ENCODE measurements at places on chromosomes 11 and 22.

DNA sequence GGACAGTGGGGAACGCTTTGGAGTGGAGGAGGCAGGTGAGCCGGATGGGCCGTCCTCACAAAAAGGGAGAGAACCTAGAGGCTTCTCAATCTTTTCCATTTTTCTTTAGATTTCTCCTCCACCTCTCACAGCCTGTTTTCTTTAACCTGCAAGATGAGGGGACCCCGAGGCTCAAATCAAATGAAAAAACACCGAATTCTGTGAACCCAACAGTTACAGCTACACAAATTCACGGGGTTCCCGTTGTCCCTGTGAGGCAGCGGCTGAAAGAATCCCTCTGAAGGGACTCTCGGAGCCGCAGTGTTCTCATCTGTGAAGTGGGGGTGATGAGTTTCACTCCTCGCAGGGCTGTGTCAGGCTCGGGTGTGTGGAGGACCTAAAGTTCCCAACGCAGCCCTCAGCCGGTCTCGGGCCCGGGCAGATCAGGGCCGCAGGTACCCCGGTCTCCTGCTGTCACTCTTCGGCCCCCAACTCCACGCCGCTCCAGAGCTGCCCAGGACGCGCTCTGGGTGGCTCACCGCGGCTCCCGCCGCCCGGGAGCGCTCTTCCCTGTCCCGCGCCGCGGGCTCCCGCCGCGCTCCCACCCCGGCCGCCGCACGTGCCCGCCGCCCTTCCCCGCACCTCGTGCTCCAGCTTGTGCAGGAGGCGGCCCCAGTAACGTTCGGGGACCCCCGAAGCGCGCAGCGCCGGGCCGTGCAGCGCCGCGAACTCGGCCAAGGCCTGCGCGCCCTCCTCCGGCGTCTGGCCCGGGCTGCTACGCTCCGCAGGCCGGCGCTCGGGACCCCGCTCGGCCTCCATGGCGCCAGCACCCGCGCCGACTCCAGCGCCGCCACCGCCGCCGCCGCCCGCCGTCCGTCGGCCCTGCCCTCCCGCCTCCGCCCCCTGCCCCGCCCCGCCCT lies at the start of gene TTLL12:
Gene TTLL12, minus strand, starts transcription at position 863 of the 899 bp plus-strand sequence. Its CDS starts 65 bp downstream, at position 798.
- DNase-seq: no peak

DNA sequence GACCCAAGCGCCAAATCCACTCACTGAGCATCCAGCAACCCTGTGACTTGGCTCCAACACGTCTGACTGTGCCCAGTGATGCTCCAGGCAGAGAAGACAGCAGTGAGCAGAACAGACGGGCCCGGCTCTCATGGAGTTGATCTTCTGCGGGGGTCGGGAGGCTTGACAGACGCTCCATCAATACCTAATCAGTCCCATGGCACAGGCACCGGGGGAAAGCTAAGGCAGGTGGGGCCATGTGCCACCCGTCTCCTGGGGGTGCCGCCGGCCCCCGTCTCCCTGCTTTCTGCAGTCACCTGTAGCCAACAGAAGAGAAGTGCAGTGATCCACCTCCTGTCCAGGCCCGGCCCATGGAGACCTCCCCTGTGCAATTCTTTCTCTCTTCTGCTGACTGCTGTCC lies 47.5 kb downstream of the LINC01488 start:
- DNase-seq: no peak

DNA sequence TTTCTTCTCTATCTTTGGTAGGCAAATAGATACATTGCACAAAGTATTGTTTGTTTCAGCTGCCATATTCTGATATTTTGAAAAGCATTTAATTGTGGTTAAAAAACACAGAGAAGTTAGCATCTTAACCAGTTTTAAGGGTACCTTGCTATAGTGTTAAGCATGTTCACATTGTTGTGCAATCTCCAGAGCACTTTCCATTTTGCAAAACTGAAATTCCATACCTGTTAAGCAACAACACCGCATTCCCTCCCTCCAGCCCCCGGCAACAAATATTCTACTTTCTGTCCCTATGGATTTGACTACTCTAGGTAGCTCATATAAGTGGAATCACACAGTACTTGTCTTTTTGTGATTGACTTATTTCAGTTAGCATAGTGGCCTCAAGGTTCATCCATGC lies 33.9 kb downstream of the CNTF start:
- DNase-seq: no peak

DNA sequence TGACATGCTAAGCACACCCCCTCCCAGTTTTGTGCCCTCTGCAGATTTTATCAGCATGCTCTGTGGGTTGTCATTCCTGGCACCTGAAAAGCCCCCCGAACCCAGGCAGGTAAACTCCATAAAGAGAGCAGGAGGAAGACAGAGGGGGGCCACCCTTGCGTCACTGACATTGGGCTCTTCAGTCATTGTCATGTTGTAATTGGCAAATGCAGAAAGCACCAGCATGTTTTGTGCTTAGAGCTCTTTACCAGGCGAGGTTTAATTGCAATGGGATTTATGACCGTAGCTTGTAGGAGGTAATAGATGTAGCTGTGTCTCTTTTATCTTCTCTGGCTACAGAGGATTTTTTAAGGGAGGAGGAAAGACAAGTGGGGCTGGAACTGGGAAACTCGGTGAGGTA lies 201.7 kb downstream of the GRIK4 start:
- no peak for DNase-seq

DNA sequence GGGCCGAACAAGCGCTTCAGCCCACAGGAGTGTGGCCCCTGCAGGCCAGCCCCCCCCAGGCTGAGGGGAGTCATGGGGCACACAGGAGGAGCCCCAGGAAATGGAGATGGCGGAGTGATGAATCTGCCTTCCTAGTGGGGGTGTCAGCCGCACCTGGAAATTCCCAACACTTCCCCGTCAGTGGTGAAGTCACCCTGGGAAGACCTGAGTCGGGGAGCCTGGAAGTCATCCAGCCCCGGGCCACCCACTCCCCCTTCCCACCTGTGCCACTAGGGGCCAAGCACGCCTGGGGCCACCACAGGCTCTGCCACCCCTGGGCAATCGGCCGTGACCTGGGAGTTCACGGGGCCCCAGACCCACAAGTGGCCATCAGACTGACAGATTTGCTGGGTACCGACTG lies 12.6 kb downstream of the WNT7B start:
- no peak for DNase-seq

DNA sequence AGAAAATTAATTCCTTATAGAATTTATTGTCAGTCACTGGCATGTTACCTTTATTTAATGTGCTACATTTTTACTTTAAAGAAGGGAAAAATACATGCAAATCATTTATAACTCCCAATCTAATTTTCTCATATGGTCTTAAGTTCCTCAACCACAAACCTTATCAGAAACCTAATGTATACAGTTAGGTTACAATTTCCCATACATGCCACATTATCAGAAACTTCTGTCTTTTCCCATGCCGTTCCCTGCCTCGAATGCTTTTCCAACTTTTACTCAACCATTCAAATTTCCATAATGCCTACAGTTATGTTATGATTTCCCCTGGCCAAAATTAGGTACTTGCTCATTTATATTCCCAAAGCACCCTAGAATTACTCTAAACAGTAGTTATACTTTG lies 13.5 kb downstream of the RSF1 start:
- DNase-seq: no peak

- no peak for DNase-seq
These were observed 505.2 kb downstream of the NTM start for GRCh38 chr11:131875611-131876010.
